ENCODE measurements at places on chromosomes 13 and 19.

DNA sequence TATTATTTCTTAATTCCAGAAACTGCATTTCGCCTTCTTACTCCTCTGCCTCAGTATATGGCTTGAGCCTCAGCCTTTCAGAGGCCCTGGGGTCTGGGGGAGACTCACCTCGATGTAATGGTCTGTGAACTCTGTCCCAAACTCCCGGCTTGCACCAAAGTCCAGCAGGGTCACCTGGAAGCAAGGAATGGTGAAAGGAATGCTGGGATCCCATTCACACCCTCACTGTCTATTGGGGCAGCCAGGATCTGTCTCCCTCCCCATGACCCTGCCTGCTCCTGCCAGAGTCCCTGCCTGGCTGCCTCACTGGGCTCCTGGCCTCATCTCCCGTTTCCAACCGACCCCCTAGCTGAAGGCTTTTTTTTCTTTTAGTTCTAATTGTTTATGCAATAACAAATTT lies 5.4 kb upstream of the NUMBL start:
- no peak for DNase-seq

DNA sequence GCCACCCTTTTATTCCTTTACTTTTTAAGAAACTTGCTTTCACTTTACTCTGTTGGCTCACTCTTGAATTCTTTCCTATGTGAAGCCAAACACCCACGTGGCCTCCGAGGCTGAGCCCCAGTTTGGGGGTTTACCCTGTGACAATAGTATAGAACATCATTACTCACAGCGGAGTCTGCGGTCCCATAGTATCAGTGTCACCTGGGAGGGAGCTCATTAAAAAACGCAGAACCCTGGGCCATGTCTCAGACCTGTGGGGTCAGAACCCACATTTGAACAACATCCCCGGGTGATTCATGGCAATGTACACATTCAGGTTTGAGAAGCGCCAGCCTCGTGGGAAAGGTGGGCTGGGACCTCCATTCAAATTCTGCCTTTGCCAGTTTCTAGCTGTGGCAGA lies 36.0 kb upstream of the UBL3 start:
- DNase-seq: no peak

DNA sequence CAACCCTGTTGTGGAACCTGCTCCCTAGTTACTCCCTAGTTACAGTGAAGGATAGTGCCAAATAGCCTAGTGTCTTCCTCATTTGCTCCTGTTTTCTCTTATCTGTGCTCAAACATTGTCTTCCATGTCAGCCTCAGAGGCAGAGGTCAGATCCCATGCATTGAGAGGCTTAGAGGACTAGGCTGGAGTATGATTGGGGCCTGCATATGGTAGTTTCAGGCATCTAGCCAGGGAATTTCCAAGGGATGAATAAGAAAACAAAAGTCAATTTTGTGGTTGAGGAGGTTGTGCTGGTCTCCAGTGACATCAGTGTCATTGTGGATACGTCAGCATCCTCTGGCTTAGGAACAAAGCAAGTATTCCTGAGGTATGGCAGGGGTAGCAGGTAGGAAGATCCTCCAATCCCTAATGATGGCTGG lies 9.4 kb downstream of the ZNF546 start:
- DNase-seq: peak; percentile 65

GRCh38 chr19:38394488-38394887 lies 6.0 kb downstream of the SPRED3 start:
- DNase-seq: no peak

GRCh38 chr19:49133621-49134454 lies 14.5 kb downstream of the PPFIA3 start:
- no peak for DNase-seq

DNA sequence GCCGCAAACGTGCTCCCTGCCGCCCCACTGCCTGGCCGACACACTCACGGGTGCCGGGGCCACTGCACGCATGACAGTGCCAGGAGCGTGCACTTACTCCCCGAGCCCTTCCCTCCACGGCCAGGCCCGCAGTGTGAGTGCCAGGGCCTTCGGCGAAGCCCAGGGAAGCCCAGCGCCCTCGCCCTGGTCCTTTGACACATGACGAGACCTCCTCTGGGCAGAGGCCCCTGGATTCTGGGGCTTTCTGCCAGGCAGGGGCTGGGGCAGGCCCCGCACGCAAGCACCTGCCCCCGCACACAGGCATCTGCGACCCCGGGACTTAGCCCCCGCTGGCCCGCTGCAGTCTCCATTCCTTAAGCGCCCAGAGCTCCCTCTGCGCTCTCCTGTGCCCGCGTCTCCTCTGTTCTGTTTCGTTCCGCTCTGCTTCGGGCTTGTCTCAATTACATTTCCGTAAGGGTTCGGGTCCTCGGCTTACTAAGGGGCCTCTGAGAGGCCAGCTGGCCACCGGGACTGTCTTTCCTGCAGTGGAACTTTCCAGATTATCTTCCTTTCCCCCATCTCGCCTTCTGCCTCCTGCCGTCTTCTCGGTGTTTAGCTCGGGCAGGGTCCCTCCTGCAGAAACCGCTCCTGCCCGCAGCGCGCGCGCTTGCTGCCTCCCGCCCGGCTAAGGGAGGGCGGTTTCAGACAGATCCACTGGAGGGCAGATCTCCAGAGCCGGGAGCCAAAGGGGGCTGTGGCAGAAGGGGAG lies 98.8 kb downstream of the ING1 start:
- no peak for DNase-seq

DNA sequence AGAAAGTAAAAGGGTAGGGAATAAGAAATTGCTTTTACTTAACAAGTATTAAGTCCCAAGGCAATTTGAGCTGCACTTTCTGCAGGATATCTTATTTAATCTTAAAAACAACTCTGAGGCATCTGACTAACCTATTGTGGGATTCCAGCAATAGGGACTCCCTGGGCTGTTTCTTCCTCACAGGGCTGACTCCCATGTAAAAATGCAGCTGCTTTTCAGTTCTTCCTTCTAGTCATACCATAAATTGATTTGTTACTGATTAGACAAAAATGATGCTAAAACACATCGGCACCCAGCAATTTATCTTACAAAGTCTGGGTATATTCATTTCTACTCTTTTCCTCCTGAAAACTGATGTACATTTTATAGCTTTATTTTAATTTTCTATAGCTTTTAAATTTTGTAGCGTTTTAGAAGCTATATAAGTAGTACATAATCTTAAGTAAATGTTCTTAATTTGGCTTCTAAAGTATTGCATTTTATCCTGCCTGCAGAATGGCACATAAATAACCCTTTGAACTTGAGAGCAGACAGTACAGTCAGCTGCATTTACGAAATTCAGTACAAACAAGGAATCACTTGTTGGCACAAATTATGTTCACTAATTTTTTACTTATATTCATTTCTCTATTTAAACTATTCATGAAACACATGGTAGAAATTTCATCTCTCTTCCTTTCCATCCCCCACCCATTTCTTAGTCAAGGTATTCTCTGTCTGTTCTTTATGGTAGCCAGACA lies 102.4 kb upstream of the FRY start:
- DNase-seq: no peak

- no peak for DNase-seq
These were observed at the start of gene PRX for GRCh38 chr19:40413291-40413845. Gene PRX (minus strand): TSS chr19:40413378. CDS start chr19:40407932, 5,446 bp downstream.

DNA sequence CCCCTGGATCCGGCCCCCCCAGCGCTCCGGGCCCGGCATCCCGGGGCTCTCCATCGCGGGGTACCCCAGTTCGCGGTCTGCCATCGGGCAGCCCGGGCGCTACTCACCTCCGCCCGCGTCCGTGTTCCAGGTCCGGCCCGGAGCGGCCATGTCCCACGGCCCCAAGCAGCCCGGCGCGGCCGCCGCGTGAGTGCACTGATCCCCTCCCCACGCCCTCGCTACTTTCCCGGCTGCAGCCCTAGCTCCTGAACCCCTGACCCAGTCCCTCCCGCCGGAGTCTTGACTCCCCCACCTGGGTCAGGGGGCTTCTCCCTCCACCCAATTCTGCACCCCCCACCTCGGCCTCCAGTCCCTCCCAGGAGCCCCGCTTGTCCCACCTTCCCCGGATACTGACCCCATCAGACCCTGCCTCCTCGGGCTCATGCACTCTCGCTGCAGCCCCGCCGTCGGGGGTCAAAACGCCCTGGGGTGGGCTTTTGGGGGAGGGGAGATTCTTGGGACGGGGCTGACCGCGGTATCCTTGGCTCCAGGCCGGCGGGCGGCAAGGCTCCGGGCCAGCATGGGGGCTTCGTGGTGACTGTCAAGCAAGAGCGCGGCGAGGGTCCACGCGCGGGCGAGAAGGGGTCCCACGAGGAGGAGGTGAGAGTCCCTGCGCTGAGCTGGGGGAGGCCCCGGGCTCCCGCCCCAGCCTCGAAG lies 566 bp downstream of the HMG20B start:
- DNase-seq: peak; percentile 2

GRCh38 chr13:48429886-48430285 lies 17.0 kb upstream of the LPAR6 start:
- DNase-seq: no peak

GRCh38 chr13:36724141-36724540 lies 50.3 kb downstream of the SERTM1 start:
- DNase-seq: no peak

DNA sequence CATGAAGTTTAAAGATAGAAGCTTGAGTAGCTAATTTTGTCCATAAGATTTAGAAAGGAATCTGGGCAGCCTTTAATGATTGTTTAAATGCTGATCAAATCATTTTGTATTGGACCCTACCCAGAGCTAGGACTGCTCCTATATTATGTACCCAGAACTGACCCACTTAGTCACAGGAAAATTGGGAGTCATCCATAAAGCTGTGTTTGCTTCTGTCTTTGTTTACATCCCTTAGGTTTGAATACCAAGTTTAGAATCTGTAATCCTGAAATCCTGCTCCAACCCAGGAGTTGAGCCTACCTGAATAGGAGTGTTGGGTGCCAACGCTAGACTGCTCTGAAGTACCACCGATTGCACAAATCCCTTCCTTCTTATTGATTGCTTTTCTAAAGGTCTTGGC lies 23.8 kb downstream of the LCP1 start:
- DNase-seq: no peak

DNA sequence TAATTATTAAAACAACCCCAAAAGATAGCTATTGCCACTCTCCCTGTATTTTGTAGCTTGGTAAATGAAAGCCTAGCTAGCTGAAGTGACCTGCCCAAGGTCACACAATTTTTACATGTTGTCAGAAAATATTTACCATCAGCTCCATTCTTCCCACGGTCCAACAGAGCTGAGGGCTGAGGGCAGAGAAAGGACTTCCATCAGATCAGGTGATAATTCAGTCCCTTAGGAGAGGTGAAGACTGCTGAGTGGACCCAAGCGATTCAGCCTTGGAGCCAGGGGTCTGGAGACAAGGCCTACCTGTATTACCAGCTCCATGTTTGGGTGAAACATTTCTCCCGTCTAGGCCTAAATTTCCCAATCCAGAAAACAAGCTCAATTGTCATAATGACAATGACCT lies 149.5 kb upstream of the TSHZ3 start:
- no peak for DNase-seq

- DNase-seq: no peak
These were observed 2.6 kb downstream of the P2RY11 start for GRCh38 chr19:10113964-10114650.

DNA sequence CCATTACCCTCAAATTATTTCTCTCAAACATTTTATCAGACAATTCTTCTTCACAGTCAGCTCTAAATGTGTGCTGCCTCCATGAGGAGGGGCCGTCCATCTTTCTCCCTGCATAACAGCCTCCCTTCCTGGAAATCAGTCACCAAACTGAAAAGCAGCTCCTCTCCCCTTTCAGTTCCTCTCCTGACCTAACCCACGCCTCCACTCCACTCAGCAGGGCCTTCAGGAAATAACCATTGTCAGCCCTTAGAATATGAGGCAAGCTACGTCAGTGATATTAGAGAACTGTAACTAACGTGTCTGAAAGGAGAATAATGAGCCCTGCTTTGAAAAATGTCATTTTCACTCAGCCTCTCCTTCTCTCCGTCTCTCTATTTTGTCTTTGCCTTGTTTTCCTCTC lies 116.2 kb downstream of the OLFM4 start:
- no peak for DNase-seq

DNA sequence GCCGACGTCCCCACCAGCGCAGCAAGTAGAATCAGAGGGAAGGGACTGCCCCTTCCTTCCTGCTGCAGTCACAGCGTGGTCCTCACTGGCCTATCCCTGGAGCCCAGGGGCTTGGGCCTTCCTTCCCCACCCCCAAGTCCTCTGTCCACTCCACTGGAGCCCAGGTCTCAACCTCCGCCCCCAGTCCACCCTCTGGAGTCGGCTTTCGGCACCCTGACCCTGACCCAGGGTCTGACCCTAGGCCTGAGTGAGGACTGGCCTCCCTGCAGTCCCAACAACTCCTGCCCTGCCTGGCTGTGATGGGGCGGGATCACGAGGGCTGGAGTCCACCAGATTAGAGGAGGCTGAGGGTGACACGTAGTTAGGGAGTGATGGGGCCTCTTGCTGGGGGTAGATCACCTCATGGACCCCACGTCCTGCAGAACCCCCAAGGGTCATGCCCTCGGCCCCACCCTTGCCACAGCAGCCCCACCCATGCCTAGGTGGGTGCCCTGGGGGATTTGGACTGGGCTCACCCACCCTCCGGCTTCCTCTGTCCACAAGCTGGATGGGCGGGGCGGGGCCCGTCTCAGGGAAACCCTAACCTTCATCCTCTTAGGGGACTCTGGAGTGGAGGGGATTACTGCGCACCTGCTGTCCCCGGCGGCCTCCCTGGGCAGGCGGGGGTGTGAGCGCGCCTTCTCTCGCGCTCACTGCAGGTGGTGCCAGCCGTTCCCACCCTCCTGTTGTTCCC lies 3.8 kb downstream of the RAX2 start:
- DNase-seq: no peak

GRCh38 chr19:1041835-1042685 lies 2.2 kb downstream of the ABCA7 start:
- DNase-seq: no peak

Measured in H4 (cell line).